ENCODE measurements at places on chromosomes 3 and 15.

- peak; percentile 93 for ATAC-seq
Measured at GRCh38 chr3:13378155-13378554, 42.0 kb downstream of the NUP210 start.

- ATAC-seq = no peak
Measured at GRCh38 chr3:159488602-159489001, 500.0 kb upstream of the IL12A start.

GRCh38 chr15:92877000-92877399, 23.1 kb upstream of the CHD2 start:
- no peak for ATAC-seq

DNA sequence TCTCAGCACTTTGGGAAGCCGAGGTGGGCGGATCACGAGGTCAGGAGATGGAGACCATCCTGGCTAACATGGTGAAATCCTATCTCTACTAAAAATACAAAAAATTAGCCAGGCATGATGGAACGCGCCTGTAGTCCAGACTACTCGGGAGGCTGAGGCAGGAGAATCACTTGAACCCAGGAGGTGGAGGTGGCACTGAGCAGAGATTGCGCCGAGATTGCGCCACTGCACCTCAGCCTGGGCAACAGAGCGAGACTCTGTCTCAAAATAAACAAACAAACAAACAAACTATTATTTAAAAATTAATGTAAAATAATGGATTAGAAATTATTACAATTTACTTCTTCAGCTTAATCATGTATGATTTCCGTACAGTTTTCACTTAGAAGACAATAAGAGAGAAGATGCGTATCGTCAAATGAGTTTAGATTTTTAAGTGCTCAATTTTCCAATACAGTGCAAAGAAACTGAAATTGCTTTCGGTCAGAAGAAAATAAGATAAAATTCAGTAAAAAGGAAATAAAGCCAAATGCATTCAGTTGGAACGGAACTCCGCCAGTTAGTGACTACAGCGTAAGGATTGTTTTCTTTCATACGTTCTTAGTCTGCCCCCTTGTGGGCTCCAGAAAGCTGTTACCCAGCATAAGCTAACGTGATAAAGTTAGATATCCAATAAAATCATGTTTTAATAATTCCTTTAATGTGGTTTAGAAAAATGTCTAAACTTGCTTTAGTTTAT, 24.8 kb downstream of the AADAC start:
- ATAC-seq = peak; percentile 59

DNA sequence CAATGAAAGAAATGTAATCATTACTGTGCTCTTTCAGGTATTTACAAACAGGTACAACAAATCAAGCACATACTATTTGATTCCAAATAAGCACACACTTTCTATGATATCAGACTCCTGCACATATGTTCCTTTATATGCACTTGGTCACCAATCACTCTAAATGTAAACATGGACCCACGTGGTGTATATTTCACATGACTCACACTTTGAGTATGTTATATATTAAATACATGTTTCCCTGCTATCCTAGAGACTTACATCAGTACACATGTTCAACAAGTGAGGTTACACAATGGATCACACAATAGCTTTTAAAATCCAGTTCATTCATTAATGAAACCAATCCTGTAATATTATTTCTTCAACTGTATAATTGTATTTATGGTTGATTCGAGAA, 683.5 kb downstream of the NR2F2 start:
- no peak for ATAC-seq

DNA sequence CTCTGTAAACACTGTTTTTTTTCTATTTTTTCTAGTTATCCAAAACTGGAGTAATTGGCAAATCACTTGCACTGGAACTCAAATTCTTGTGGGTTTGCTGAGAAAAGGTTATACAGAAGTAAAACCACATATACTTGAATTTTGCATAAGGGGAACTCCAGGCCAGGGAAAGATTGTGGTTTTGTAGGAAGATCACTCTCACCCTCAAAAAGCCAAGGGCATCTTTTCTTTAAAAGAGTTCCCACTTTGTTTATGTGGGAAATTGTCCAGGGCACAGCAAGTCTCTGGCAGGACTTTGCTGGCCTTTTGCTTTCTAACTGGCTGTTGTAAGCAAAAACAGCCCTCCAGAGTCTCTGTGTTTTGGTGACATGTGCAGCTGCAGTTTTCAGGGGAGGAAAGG, 340.3 kb upstream of the RBMS3 start:
- peak; percentile 56 for ATAC-seq

- ATAC-seq = no peak
Measured at GRCh38 chr15:60865507-60865906, 363.6 kb downstream of the RORA start.

GRCh38 chr15:33438396-33438795, 127.6 kb downstream of the RYR3 start:
- ATAC-seq = no peak

DNA sequence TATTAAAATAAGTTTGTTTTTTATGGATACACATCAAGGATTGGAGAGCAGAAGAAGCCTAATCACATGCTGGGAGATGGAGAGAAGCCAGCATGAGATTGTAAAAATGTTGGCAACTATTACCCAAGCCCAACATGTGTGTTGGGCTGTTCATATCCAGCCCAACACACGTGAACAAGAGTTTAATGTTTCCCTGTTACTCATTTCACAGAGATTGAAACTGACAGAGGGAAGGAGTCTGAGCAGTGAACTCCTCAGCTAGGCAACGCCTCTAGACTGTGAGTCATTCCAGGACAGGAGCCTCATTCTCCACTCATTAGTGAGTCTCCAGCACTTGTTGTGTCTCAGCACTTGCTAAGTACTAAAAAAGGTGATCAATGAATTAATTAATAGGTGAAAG, 43.2 kb upstream of the CMSS1 start:
- peak; percentile 60 for ATAC-seq

DNA sequence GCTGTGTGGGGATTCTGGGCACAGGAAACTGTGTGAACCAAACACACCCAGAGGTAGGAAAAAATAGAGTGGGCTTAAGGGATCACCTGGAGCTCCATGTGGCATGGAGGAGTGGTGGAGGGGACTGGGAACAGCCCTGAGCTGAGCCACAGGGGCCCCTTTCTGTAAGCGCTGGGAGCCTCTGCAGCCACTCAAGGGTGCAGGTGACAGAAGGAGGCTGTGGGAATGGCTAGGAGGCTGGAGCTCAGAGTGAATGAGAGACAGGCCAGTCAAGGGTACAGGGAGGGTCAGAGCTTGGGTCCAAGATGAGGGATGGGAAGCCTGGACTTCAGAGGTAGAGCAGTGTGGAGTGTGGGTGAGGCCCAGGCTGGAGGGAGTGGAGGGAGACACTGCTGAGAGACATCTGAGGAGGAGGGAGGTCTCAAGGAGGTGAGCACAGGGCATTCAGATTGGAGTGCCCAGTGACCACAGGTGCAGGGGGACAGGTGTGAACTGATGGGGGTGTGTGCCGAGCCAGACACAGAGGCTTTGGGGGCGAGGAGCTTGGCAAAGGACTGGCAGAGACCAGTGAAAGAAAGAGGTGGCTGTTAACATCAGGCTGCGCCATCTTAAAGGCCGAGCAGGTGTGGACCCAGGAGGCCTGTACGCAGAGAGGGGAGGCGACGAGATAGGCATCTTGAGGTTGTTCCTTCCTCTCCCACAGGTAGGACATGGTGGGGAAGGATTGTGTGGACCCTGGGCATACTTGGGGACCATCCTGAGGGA, 56.8 kb downstream of the FGD5 start:
- peak; percentile 10 for ATAC-seq

- no peak for ATAC-seq
Measured at GRCh38 chr15:70541511-70541910, 221.8 kb downstream of the UACA start.

- peak; percentile 88 for ATAC-seq
Measured at GRCh38 chr15:73318463-73319351, 50.1 kb downstream of the HCN4 start.

GRCh38 chr15:72912996-72913395, 129.4 kb upstream of the ADPGK start:
- no peak for ATAC-seq

DNA sequence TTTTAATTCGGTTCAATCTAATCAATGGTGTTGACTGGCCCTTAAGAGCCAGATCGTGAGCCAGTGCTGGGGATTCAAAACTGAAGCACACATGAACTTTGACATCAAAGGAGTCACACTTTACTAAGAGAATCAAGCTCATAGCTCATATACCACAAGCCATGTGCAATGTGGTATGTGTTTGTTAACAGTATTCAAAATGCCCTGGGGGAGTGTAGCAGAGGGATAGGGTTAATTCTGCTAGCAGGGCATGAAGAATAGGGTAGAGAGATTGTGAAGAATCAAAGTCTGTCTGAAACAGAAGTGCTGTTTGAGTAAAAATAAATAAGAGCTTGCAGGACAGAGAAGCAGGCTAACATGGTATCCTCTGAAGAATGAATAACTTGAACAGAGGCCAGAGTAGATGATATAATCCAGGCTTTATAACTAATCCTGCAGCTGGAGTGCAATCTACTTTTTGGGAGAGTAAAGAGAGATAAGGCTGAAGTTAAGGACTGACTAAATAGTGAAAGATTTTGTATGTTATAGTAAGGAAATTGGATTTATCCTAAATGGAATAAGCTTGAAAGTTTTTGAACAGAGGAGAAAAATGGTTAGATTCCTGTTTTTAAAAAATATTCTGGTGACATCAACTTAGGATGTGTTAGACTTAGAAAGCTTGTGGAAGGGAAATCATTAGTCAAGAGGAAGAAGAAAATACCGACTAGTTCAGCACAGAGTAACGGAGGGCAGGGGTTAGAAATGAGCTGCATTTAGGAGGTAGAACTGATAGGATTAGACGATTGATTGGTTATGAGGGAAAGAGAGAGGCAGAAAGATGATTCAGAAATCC, 292.0 kb downstream of the NFKBIZ start:
- no peak for ATAC-seq

- no peak for ATAC-seq
Measured at GRCh38 chr3:126021224-126021623, 52.2 kb downstream of the ROPN1B start.

DNA sequence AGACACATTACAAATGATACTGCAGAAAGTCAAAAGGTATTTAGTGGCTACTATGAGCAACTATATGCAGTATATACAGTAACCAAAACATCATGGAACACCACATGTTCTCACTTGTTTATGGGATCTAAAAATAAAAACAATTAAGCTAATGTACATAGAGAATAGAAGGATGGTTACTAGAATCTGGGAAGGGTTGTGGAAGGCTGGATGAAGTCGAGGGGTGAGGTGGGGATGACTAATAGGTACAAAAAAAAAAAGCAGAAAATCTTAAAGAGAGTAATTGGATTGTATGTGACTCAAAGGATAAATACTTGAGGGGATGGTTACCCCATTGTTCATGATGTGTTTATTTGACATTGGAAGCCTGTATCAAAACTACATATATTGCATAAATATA, 848.8 kb upstream of the GBE1 start:
- ATAC-seq = no peak

GRCh38 chr3:103963599-103963998, 1403.1 kb upstream of the ALCAM start:
- no peak for ATAC-seq

GRCh38 chr3:37620071-37620635, 241.5 kb upstream of the CTDSPL start:
- ATAC-seq = no peak

GRCh38 chr15:82714016-82714415, 4.3 kb upstream of the AP3B2 start:
- no peak for ATAC-seq

- no peak for ATAC-seq
Measured at GRCh38 chr3:125239266-125239665, 26.7 kb upstream of the SLC12A8 start.

DNA sequence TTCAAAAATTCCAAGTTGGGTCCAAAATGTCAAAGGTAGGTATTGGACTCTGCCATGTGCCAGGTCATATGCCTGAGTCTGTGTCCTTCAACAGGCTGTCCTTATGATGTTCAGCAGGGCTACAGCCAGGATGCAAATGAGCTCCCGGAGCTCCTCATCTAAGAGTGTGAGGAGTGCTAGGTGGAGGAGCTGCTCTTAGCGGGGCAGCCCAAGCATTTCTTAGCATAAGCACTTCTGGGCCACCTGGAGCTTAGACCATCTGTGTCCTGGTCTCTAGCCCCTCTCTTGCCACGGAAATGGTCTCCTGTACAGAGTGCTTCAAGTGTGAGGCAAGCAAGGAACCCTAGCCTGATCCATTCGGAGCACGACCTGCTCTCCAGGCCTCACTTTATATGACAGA, 64.6 kb upstream of the PRR23C start:
- no peak for ATAC-seq

- no peak for ATAC-seq
Measured at GRCh38 chr3:83224101-83224868, 1462.8 kb upstream of the GBE1 start.

DNA sequence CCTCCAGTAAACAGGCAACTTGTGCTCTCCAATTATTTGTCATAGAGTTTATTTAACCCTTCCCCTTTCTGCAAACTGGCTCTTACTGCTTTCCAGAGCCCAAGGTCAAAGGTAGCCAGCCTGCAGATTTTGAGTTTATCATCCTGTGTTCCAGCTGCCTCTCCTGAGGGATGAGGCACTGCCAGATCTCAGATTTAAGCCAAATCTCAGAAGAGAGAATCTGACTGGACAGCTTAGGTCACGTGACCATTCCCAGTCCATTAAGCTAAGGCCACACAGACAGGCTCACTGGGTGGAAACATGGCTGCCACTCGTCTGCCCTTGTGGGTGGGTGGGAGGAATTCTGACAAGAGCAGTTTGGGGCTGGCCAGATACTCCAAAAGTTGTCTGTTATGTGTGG, 8.6 kb upstream of the SIAH2 start:
- ATAC-seq = no peak

DNA sequence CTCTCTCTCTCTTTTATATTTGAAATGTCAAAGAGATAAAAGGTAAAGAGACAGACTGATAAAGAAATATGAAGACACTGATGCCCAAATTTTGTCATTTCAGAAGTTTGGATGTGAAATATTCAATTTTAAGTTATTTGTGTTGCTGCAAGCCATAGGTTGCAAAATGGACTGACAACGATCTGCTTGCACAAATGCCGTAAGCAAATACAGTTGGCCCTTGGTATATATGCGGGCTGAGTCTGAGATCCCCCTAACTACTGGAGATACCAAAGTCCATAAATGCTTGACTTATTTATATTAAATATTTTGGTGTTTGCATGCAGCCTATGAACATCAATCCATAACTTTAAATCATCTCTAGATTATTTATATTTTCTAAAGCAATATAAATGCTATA, 1459.1 kb upstream of the ALCAM start:
- no peak for ATAC-seq

All from stimulated activated memory B cell treated with anti-CD40 and anti-IgM and Interleukin-4, amounts not matched to agents 10 μg/mL and 1 μg/mL and 100 μg/mL, for 72 hours (primary cell).